ENCODE measurements at places on chromosomes 4 and X.

GRCh38 chr4:107818301-107818910 is 6.3 kb upstream of the SGMS2 start:
- DNase-seq = no peak

- DNase-seq = no peak
These were observed 289.9 kb downstream of the ASMT start for GRCh38 chrX:1904663-1905218.

- DNase-seq = no peak
These were observed 23.6 kb upstream of the RASGEF1B start for GRCh38 chr4:81495345-81495744.

GRCh38 chr4:30870513-30870912 is 150.3 kb downstream of the PCDH7 start:
- no peak for DNase-seq

Measured in sigmoid colon (tissue), 7 donors.